ENCODE measurements at places on chromosomes 1 and 21. TPM values are rescaled to one million over a fixed set of nuclear protein-coding genes. Genes with fewer than 3 reads are reported as not detected.

ATP1A4 gene
- 1.1 TPM for total RNA-seq

PLEKHN1 gene
- total RNA-seq, result not detected

- no peaks in the 10 kb centered on the region for H3K27me3 ChIP-seq
- H3K27ac ChIP-seq, result no peak overlapping the region
- peaks cover 35% of the 10 kb centered on the region for H3K36me3 ChIP-seq
- no peak for DNase-seq
- H3K4me1 ChIP-seq, result peaks cover 12% of the 10 kb centered on the region
Measured at GRCh38 chr1:43388613-43389012, 987 bp downstream of the MED8 start.

DNA sequence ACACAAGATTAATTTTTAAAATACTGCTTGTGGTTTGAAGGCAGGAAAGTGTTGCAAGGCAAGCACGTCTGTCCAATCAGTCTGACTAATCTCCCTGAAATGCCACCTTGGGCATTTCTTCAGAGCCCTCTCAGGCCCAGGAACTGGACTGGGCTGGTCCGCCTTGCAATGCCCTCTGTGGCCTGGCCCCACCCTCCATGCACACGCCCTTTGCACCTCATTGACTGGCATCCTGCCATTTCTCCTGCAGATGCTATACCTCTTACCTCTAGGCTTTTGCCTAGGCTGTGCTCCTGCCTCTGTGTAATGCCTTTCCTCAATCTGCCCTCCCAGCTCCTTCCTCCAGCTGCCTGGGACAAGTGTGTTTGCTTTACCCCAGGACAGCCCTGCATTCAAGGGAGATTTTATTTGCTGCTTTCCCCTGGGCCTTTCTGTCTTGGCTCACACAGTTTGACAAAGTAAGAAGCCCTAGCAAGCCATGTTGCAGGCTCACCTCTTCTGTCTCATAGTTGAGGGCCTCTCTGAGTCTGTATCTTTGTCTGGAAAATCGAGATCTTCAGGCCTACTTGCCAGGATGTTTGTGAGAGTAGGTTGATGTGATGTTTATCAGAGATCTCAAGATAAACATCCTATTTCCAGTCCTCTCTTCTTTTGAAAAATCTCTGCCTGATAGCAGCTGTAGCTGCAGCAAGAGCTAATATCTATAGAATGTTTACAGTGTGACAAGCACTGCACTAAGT is 149.2 kb upstream of the JUN start:
- H3K36me3 ChIP-seq, result no peaks in the 10 kb centered on the region
- H3K4me1 ChIP-seq, result peaks cover 12% of the 10 kb centered on the region
- H3K27me3 ChIP-seq, result no peaks in the 10 kb centered on the region

DNA sequence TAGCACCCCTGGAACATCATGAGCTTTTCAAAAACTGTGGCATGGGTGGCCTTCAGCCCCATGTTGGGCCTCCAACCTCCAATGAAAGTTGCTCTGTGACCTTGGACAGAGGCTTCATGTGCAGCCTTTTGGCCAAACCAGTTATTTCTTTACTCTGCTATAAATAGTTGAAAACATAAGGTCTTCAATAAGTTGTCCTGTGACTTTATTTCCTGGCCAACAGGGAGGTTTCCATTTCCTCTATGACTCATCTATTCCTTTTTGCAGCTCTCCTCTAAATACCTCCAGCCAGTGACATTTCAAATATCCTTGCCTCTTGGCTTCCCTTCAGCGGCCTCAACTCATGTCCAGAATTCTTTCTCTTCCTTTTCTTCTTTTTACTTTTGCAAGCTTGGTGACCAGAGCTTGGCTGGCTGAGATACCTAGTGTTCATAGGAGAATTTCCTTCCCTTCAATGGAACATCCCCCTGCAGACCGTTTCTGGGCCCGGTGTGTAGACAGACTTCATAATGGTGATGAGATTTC is 22.7 kb upstream of the TRIM67 start:
- H3K4me1 ChIP-seq, result no peaks in the 10 kb centered on the region
- H3K4me3 ChIP-seq, result no peak overlapping the region
- H3K36me3 ChIP-seq, result no peaks in the 10 kb centered on the region
- no peak for DNase-seq
- no peaks in the 10 kb centered on the region for H3K27me3 ChIP-seq

Data from thoracic aorta (tissue), 2 donors.